ENCODE measurements at places on chromosomes 7 and 10.

GRCh38 chr7:49520951-49521350 lies 252.5 kb upstream of the VWC2 start:
- DNase-seq = no peak

DNA sequence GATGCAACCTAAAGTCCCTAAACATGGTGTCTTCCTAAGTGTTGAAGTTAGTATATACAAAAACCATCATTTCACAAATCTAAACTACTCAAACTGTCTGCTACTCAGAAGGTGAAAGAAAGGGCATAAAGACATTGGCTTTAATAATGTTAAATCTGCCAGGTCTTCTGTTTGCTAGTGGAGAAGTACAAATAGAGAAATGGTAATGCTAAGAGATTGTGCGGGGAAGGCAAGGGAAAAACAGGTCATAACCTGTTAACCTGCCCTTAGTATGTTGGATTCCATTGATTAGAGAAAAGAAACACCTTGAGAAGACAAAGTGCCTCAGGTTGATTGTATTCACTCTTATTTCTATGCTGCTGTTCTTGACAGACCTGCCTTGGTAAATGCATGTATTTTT lies 80.3 kb downstream of the CALD1 start:
- DNase-seq = no peak

- DNase-seq = no peak
Observed at GRCh38 chr7:98366562-98366938, 34.3 kb downstream of the BAIAP2L1 start.

DNA sequence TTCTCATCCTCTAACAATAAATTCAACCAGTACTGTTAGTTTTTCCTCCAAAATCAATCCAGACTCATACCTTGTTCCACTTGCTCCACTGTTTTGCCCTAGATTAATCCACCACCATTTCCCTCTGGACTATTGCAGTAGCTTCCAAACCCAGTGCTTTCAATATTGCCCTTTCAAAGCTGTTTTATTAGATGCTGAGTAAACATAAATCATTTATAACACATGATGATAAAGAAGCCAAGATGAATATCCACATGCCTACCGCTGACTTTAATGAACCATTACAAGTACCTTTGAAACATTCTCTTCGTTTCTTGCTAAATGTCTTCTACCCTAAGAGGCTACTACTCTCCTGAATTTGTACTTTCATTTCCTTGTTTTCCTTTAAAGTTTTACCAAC lies 174.2 kb upstream of the FAM171A1 start:
- no peak for DNase-seq

GRCh38 chr7:87506246-87507180 lies 31.0 kb upstream of the ABCB4 start:
- DNase-seq = no peak

DNA sequence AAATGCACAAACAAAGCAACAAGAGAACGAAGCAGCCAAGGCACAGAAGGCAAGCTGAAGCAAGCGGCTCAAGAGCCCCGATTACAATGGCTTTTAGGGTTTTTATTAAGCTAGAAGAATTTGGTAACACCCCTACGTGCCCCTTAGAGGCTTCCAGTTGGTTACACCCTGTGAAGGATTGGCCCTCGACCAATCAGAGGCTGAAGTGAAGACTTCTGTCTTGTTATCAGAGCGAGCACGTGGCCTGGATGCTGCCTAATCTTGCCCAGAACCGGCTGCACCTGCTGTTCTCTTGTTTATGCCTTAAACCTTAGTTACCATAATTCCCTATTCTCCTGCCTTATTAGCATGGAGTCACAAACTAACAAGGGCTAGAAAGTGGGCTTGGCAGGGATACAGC lies 21.4 kb downstream of the KCNK18 start:
- no peak for DNase-seq

DNA sequence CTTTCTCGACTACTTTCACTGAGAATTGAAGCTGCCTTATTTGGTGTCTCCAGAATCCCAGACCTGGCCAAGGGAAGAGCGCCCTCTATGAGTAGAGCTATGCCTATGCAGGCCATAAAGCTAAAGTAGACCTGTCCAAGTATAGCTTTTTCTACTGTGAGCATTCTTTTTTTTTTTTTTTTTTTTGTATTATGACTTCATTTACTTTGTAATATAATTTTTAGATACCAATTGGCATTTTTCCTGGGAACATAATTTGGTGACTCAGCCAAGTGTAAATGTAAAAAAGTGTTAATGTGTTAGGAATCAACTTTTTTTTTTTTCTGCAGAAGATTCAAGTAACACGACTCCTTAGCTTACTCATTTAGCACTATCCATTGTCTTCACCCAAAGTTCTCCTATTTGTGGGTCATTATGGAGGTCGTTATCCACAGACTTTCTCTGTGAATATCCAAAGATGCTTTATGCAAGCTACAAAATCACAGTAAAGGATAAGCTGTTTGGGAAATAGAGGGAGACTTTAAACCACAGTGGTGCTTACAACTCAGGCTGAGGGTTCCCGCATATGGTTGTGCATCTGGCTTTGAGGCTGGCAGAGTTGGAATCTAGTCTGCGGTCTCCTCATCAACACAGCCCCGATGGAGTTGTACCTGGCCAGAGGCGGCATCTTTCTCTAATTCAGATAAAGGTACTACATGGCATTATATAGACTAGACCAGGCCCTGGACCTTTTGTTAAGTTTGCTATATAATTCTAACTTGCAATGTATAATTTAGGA lies 1040.2 kb upstream of the SORCS1 start:
- no peak for DNase-seq

DNA sequence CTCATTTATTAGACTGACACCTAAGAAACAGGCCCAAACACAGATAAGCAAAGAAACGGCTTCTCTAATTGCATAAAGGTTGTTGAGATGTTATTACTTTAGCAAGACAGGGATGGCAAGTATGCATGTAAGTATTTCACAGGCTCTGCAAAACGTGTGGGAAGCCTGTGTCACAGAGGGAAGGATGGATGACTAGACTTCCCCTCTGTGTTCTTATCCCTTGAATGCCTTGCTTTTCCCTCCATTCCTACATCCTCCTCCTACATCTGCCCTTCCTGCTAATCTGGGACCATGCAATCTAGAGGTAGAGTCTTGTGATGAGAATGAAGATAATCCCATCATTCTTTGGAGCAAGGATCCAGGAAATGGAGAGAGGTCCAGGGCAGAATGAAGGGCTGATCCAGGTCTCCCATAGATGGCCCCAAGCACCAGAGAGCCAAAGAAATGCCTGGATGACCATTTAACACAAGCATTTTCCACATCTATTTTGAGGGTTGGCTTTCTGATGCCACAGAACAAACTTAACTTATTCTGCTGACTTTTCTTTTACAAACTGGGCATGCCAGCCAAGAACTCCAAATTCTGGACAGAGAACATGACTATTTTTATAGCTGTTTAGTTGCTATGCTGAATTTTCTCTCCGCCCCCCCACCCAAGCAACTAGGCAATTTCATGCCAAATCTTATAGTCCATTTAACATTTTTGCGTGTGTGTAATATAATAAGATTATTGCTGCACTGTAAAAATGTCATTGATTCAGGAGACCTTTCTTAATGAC lies 48.1 kb downstream of the NRP1 start:
- no peak for DNase-seq

GRCh38 chr10:108338146-108338545 lies 1173.6 kb upstream of the SORCS1 start:
- no peak for DNase-seq

- no peak for DNase-seq
Observed at GRCh38 chr7:1536743-1537534, 6.4 kb downstream of the MAFK start.

DNA sequence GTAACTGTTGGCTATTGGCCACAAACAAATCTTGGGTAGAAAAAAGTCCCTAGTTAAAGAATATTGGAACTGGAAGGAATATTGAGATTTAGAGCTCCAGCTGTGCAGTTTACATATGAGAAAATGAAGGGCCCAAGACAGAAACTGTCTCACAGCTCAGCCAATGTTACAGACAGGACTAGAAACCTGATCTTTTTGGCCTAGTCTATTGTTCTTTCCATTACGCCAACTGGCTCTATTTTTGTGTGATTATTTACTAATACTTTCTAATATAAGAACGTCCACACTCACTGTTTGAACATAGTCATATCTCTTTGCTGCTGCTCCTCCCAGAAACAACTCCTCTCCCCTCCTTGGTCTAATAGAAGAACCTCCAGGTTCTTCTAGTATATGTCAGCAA lies 1.2 kb downstream of the WEE2 start:
- no peak for DNase-seq

GRCh38 chr7:73728551-73728950 lies 9.1 kb upstream of the STX1A start:
- no peak for DNase-seq

DNA sequence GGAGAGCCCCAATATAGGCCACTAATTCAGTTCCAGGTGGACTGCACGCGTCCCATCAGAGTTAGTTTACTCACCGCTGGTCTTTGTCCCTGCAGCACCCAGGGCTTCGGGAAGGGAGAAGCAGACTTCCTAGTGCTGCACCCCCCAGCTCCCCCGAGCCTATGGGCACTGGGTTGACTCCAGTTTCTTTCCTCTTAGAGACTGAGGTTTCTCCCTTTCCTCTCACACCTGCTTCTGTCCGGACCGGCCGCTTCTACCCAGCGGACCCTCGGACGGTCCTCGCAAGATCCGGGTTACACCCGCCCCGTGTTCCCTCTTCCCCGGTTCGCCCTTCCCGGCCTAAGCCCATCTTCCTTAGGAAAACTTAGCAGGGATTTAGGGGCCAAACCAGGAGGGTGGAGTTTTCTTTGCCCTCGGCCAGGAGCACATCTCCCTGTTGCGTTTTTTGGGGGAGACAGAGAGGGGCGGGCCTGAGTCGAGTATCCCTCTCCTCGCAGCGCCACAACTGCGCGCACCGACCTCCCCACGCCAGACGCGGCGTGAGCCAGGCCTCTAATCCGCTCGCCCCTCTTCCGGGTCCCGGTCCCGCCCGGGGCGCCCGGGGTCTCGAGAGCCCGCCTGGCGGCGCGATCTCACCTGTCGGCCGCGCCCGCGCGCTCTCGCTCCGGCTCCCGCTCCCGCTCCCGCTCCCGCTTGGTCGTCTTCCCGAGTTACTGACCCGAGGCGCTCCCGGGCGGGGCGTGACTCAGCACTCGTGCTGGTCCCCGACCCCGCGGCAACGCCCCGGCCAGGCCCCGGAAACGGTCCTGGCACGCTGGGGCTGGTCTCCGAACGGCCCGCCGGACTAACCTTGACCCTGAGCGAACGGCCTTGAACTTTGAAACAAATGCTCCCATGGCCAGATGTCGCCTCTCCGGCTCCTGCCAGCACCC lies at the start of gene AIFM2:
Gene AIFM2, minus strand, starts transcription at position 728 of the 932 bp plus-strand sequence. CDS start 8,741 bp downstream, outside the sequence.
- peak; percentile 14 for DNase-seq

DNA sequence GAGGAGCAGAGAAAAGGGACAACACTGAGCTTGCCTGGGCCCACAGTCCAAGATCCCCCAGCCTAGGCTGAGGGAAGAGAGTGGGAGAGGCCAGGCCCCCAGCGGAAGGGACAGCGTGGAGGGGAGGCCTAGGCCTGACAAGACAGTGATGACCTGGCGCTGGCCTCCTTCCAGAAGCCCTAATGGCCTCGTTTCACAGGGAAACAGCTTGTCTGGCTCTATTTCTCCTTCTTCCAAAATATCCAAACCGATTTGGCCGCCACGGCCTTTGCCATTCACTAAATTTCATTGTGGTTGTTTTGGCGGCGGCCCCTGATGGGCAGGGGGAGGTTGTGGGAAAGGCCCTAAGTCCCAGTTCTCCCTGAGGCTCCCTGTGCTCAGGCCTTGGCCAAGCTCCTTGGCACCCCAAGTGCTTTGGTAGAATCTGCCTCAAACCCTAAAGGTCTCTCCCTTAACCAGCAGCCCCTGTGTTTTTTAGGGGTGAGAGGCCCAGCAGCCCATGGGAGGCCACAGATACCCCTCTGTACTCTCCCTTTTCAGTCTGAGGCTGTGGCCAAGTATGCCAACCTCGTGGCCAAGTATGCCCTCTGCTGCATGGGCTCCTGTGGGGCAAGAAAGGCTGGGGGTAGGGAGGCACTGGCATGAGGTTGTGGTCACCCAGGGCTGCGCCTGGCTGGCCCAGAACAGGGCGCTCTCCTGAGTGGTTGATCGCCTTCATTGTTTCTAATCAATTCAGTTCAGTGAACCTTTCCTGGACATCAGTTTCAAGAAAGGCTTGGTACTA lies 37.3 kb downstream of the PAX2 start:
- no peak for DNase-seq

DNA sequence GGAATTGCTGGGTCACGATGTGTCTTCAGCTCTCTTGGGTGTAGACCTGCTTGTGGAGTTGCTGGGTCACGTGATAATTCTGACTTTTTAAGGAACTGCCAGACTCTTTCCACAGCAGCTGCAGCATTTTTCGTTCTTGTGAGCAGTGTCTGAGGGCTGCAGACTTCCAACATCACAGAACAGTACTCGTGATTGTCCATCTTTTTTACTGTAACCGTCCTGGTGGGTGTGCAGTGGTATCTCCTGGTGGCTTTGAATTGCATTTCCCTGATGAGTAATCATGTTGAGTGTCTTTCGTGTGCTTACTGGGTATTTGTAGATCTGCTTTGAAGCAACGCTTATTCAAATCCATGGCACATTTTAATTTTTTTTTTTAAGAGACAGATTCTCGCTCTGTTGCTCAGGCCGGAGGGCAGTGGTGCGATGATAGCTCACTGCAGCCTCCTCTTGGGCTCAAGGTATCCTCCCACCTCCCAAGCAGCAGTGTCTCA lies 22.7 kb downstream of the INPP5A start:
- DNase-seq = no peak

- no peak for DNase-seq
Observed at GRCh38 chr10:76624470-76624869, 1013.1 kb downstream of the KCNMA1 start.

DNA sequence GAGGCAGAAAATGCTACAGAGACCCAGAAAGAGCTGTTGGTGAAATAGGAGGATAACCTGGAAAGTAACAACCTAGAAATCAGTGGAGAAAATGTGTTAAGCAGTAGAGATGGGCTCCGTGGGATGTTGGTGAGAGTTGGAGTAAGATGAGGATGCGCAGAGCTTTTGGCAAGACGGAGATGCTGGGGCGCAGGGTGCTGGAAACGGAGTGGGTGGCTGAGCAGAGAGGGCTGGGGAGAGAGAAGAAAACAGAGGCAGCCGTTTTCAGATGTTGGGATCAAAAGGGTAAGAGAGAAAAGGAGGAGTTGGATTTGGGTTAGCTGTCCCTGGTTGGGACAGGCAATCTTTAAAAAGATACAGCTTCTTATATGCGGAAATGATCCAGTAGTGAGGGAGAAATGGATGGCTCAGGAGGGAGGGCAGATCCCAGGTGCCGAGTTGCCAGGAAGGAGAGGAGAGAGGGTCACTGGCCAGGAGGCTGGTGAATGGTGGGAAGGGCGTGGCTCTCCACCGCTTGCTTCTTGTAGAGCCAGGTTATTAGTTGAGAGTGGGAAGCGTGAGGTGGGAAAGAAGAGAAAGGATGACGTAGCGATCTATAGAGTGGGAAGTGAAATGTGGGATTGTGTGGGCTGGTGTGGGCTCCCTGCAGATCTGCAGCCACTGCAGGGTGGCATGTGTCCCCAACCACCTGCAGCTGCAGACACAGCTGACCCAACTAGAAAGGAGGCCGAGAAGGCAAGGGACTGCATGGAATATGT lies 182.2 kb upstream of the SVIL start:
- no peak for DNase-seq

GRCh38 chr7:98479318-98479717 lies 78.4 kb upstream of the BAIAP2L1 start:
- DNase-seq = no peak

GRCh38 chr7:134850066-134850465 lies 70.6 kb downstream of the CALD1 start:
- DNase-seq = no peak
